ENCODE measurements at places on chromosomes 12 and 14. TPM values are rescaled to one million over a fixed set of nuclear protein-coding genes. Genes with fewer than 3 reads are reported as not detected.

The LTBP2 gene
- 134 TPM for total RNA-seq

The ANKS1B gene
- 1.2 TPM for total RNA-seq

The RPS6KL1 gene
- 1.1 TPM for total RNA-seq

The CCDC197 gene
- not detected for total RNA-seq

The KRT6C gene
- total RNA-seq = not detected

The OASL gene
- 0.50 TPM for total RNA-seq

The DAO gene
- not detected for total RNA-seq
